Endodermal cell (in vitro differentiated cells): ENCODE measurements at places on chromosomes 5 and 9. TPM values are rescaled to one million over a fixed set of nuclear protein-coding genes. Genes with fewer than 3 reads are reported as not detected.

DNA sequence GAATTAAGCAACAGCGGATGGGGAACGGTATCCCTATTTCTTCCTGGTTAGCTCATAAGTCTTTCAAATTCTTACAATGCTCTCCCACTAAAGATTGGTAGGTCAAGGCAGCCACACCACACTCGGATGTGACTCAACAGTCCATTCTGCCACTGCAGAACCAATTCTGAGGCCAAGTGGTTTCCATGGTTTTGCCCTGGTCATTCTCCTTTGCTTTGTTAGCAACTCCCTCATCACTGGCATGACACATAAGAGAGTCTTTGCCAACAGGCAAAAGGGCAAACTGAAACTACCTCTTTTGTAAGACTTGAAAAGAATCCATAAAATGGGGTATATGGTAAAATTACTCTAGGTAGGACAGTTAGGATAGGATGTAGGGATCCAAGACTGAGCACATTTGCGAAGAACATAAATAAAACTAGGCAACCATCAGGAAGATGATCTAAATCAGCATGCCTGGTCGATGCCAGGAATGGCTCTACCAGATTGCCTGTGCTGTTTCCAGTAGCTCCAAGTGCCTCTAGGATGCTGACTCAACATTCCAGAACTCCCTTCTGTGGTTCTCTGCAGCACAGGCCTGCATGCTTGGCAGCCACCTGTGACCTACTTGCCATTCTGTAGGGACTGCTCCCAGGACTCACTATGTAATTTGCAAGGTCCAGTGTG, 105.4 kb downstream of the DCP2 start:
- no peak overlapping the region for H3K27ac ChIP-seq
- H3K4me1 ChIP-seq, result no peaks in the 10 kb centered on the region
- H3K4me3 ChIP-seq, result no peak overlapping the region
- no peak for DNase-seq
- no peaks in the 10 kb centered on the region for H3K27me3 ChIP-seq

ANKRD55 gene
- 0.16 and 0.29 TPM in 2 replicates for total RNA-seq

- no peak for DNase-seq
- no peaks in the 10 kb centered on the region for H3K4me1 ChIP-seq
- no peak overlapping the region for H3K4me3 ChIP-seq
- H3K36me3 ChIP-seq, result no peaks in the 10 kb centered on the region
- H3K27me3 ChIP-seq, result no peaks in the 10 kb centered on the region
These were observed 39.0 kb upstream of the ASS1 start for GRCh38 chr9:130405657-130406257.

- H3K4me3 ChIP-seq, result no peak overlapping the region
- H3K27ac ChIP-seq, result no peak overlapping the region
- no peak for DNase-seq
- peaks cover 9% of the 10 kb centered on the region for H3K4me1 ChIP-seq
- no peaks in the 10 kb centered on the region for H3K36me3 ChIP-seq
- peaks cover 44% of the 10 kb centered on the region for H3K27me3 ChIP-seq
These were observed 232.1 kb downstream of the MAN2A1 start for GRCh38 chr5:109921735-109922380.

QRFP gene
- not detected in 3 replicates for total RNA-seq

PAX5 gene
- 1.6 TPM in 1 of 3 replicates, not detected in the others for total RNA-seq

DNA sequence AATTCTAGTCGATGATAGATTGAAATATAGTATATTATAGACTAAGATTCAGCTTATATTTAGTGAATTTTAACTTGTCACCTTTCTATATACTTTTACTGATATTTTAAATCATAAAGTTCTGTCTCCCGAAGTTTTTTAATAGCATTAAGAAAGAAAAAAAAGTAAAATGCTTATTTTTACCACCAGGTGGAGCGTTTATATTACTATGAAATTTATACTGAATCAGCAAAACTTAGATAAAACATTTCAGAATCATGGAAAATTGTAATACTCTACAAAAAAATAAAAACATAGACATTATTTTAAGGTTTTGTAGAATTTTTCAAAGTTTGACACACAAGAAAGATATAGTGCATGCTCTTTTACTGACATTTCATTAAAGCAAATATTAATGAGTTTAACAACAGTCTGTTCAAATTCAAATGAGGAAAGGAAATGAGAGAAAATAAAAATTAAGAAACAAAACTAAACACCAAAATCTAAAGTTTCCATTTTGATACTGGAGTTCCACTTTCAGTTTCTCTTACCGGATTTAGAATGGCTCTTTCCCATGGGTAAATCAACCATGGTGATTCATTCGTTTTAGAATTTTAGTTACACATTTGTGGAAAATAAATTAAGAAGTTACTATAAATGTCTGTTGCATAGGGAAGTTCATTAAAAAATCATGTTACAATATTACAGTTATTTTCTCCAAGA, 1035.3 kb downstream of the CDH12 start:
- no peak for DNase-seq
- H3K4me3 ChIP-seq, result no peak overlapping the region
- H3K27ac ChIP-seq, result no peak overlapping the region
- H3K36me3 ChIP-seq, result no peaks in the 10 kb centered on the region
- H3K27me3 ChIP-seq, result no peaks in the 10 kb centered on the region
- no peaks in the 10 kb centered on the region for H3K4me1 ChIP-seq
